ENCODE measurements at places on chromosomes 1 and 21.
A peak's percentile ranks its signal among the peaks of the same experiment; 100 is the strongest.

- no peak for DNase-seq
These were observed 31.8 kb upstream of the SLFNL1 start for GRCh38 chr1:41053316-41053715.

DNA sequence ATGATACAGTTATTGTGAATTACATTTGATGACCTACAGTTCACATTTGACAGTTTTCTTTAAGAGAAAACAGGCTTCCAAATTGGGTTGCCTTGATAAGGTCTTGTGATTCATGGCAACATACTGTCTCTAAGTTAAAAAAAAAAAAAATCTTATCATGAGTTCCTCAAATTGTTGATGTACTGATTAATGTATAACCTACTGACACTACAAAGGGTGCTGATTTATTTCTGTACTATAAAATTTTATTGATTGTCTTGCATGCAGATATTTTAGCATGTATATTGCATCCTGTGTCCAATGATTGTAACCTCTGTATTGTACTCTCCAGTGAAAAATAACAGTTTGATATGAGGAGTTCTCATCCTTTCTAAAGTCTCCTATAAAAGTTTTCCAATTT lies 197.3 kb upstream of the IVNS1ABP start:
- DNase-seq: no peak

DNA sequence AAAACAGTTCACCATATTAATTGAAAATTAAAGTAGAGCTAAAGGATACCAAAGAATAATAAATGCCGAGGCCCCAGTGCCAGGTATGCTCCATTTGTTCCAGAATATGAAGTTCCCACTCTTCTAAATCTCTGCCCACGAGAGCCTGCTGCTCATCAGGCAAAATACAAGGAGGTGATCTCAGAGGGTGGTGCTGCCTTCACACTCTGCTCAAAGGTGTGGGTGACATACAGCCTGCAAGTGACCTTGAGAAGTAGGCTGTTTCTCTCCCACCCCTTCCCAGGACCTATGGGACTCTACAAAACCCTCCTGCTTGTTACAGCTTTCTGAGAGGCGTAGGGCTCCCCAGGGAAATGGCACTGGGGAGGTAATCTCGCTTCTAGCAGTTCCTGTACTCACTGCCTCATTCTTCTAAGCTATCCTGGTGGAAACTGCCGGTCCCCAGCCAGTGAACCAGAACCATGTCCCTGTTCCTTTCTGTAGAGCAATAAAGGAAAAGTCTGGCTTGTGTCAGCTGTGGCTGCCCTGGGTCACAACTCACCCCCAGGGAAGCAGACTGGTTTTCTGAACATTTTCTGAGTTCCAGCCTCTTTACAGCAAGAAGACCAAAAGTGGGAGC lies 26.9 kb upstream of the DPT start:
- no peak for DNase-seq

- DNase-seq: no peak
These were observed 33.7 kb downstream of the PTGFRN start for GRCh38 chr1:116943438-116943837.

- DNase-seq: no peak
These were observed 108.2 kb downstream of the CDC7 start for GRCh38 chr1:91608876-91609275.

DNA sequence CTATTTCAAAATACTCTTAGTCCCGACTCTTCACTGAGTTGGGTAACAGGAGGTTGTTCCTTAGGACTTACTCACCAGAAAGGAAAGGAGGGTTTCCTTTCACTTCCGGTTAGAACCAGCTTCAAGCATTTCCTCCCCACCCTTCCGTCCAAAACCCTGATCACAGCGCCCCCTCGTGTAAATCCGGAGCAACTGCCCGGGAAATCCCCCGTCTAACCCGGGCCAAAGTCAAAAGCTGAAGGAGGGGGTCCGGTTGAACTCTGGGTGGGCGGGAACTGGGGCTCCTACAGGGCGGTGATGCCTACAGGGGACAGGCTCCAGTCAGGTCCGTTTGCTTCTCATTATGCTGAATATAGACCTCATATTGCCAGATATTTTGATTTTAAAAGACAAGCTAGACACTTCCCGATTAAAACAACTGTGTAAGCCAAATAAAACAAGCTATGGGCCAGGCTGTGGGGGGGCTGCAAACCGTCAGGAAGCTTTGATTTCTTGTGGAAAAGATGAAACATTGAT lies 15.0 kb upstream of the MTARC2 start:
- DNase-seq: peak; percentile 73

GRCh38 chr1:117120774-117121588 lies 568 bp downstream of the TRIM45 start:
- peak; percentile 63 for DNase-seq

DNA sequence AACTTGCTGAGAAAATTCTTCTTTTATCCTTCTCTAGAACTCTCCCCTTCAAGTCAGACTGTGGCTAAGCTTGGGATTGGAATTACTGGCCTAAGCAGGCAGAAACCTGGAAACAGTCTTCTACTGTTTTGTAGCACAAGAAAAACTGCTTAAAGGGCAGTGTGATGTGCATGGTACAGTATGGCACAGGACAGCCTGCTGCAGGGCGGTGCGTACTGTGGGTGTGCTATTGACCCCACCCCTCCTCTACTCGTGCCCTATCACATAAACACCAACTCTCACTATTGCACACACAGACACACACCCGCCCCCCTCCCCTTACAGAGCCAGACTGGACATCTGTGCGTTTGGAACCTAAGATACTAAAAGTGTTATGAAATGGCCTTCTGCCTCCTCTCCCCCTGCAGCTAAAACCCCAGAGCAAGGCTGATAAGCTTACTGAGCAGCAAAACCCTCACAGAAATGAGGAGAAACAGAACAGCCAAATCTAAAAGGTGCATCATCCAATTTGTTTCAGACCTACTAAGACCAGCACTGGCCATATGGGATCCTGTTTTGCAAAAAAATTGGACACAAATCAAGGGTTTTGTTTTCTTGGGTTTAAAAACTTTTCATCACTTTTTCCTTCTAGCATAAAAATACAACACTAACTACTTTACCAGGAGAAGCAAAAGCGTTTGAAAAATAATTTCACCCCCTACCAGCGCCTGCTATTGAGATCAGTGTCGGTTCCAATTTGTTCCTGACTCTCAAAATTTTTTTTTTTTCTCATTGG lies 355.8 kb upstream of the LYPLAL1 start:
- no peak for DNase-seq

GRCh38 chr1:77543822-77544448 lies 138.5 kb downstream of the ZZZ3 start:
- no peak for DNase-seq

DNA sequence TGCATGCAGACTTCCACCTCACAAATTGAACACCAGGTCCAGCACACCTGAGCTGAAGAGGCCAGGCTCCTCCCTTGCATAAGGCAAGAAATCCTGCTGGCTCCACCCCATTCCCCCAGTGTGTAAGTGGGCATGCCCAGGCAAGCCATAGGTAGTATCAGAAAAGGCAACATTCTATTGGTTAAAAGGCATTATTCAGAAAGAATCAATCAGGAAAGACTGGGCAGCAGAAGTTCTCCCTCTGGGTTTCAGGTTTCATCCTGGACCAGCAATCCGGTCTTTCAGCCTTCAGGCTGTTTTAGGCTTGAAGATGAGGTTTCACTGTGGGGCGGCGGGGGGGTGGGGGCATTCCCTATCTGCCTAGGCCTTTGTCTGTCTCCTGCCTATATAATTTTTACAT lies 42.0 kb upstream of the LHX8 start:
- DNase-seq: no peak

GRCh38 chr1:94236013-94236491 lies 1.3 kb downstream of the ARHGAP29 start:
- no peak for DNase-seq

- no peak for DNase-seq
These were observed 13.2 kb downstream of the TMEM269 start for GRCh38 chr1:42797979-42798378.

GRCh38 chr1:93614541-93614940 lies 67.1 kb downstream of the BCAR3 start:
- DNase-seq: no peak

- DNase-seq: no peak
These were observed 10.2 kb downstream of the ADAM30 start for GRCh38 chr1:119885903-119886783.

Data from posterior cingulate gyrus (tissue), 11 donors.